ENCODE measurements at places on chromosomes 1 and 21.

DNA sequence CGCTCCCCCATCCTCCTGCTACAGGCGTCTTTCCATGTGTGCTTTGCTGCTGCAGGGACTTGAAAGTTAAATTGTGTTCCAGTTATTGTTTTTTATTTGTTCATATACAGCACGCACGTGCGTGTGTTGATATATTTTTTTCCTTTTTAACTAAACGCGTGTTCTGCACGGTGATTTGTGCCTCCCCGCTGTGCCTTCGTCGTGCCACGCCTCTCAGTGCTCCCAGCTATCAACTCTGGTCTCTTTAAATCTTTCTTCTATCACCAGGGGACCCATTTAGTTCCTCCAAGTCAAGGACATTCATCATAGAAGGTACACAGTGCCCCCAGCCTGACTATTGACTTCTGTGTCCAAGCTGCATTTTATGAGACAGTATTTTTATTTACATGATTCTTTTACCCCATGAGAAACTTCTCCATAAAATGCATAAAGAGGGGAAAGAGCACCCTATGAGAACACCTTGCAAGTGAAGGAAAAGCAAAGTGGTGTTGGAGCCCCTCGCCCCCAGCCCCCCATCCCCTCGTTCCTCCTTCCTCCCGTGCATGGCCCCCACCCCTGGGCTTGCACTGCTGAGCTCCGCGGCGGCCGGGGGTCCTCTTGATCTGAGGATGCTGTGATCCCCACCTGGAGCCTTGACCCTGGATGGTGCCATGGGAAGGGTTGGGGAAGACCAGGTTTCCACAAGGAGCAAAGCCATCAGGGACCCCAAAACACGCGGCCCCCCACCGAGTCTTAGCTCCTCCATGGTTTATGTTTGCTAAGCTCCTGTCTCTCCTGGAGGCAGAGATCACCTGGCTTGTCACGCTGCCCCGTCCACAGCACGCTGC, 45.5 kb downstream of the KCNAB2 start:
- no peak for DNase-seq

DNA sequence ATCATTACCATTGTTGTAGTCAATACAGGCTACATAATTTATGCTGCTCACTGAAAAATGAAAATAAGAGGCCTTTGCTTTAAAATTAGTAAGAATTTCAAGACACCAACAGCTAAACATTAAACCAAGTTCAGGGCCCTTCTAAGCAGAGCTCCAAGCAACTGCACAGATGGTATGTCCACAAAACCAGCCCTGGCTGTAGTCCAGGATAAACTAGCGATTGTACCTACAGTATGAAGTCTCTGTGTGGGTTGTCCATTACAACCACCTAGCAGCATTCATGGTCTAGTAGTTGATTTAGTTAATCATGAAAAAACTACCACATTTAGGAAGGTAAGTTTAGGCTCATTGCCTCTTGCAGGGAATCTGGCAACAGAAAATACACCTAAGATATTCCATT, 35.3 kb downstream of the CLCA4 start:
- DNase-seq, result no peak

GRCh38 chr1:13935336-13935735, 235.3 kb downstream of the PRDM2 start:
- no peak for DNase-seq

GRCh38 chr1:119535381-119535780, 28.4 kb downstream of the HSD3B1 start:
- no peak for DNase-seq

- DNase-seq, result no peak
Observed at GRCh38 chr1:981491-981954, 370 bp downstream of the PERM1 start.

Measured in CD4-positive, alpha-beta T cell treated with Interleukin-6 for 4 hours (primary cell).